Stimulated activated naive CD4-positive, alpha-beta T cell treated with Interleukin-2 at 50 U/mL for 16 hours (primary cell): ENCODE measurements at places on chromosomes 3 and 15.

DNA sequence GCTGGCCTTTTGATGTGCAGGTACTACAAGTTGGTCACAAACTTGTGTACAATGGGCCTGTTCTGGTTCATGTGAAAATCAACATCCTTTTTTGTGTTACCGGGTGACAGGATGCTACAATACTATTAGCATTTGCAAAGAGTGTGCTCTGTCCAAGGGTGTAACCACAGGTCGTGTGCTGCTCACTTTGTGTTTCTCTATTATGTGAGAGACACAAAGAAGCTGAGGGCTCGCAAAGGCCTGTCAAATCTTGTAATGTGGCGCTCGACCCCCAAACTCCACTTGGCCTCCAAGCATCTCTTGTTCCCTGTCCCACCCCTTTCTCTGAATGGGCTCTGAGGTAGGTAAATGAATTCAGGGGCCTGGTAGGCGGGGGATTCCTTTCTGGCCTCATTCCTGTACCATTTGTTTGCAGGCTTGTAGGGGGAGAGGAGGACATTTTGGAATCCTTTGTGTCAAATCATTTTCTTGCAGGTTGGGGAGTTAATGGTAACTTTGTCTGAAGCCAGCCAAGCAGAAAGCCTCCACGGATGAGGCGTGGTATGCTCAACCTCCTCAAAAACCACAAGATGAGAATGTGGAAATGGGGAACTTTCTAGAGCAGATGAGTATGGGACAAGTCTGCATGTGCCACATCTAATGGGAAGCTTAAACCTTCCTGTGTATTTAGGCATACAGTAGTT lies 109.1 kb downstream of the OPA1 start:
- no peak for DNase-seq

- no peak for DNase-seq
Observed at GRCh38 chr3:187684880-187685279, 14.7 kb upstream of the SST start.

DNA sequence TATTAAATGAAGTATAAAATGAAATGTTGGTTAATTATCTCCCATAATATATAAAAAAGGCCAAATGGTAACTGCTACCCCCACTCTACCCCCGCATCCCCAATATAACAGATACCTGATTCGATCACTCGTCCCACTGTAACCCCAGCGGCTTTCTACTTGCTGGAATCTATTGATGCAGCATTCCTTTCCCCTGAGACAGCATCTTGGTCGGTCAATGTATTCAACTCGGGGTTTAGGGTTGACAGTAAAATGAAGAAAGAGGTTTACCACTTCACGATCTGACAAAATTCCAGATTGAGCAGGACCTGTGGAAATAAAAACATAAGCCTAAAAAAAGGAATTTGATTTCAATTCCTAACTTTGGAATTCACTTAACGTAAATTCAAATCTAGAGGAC lies 18.6 kb upstream of the C15orf40 start:
- no peak for DNase-seq

DNA sequence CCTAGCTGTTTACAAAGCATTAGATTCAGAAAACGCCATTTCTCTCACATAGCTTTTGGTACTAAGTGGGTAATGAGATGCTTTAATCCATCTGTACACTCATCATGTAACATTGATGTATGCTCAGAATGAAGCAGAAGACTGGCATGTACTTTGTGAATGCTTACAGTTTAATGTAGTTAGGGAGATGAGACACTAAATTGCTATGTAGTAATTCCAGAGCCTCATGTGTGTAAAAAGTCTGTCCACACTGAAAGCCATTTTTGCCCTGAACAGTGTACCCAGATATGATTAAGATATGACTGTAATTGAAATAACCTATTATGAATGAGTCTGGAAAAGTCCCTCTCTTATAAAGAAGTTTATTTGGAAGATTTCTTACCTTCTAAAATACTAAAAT lies 66.5 kb downstream of the ARMC8 start:
- DNase-seq, result no peak

DNA sequence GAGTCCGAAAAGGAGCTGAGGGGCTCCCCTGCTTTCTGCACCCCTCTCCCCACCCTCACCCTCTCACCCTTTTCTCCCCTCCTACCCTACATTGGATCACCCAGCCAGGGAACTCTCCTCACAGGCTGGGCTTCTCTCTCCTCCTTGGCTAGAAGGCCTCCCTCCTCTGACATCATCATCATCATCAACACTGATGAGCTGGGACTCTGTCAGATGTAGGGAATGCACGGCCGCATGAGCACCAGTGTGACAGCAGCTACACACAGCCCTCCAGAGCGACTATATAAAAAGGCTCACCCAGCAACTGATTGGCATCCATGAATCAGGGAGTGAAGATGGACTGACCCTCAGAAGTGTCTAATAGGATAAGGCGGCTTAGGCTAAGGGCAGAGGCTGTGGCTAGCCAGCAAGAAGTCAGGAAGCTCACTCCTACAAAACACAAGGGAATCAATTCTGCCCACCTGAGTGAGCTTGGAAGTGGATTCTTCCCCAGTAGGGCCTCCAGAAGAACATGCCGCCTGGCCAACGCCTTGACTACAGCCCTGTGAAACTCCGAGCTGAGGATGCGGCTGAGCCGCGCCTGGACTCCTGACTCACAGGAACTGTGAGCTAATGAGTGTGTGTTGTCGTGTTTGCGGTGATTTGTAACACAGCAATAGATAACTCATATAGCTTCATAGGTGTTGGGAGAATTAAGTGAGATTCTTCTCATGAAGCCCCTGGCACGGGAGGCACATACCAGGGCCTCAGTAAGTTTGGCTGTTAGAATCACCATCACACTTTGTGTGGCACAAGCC lies 147.6 kb downstream of the FAM43A start:
- no peak for DNase-seq

DNA sequence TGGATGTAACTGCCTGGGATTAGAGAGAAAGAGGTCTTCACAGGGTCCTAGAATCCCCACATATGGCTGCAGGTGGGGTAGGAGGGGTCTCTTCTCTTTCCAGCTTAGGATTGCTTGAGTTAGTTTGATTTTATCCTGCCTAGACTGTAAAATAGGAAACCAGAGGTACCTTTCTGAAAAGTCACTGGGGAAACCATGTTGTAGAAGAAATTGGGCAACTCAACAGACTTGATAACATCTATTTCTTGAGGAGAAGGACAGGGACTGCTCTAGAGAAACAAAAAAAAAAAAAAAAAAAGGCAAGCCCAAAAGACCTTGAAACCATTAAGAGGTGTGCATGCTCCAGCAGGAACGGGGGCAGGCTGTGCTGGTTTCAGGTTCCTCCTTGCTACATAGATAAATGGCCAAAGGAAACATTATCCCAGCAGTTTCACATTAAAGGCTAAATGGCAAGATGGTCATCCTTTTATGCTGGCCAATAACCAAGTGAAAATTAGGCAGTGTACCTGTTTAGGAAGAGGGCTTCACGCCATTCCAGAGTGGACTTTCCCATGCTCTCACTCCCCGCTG lies 116.1 kb downstream of the ALDH1A2 start:
- DNase-seq, result no peak

- DNase-seq, result no peak
Observed at GRCh38 chr3:112471596-112472325, 27.5 kb downstream of the BTLA start.

DNA sequence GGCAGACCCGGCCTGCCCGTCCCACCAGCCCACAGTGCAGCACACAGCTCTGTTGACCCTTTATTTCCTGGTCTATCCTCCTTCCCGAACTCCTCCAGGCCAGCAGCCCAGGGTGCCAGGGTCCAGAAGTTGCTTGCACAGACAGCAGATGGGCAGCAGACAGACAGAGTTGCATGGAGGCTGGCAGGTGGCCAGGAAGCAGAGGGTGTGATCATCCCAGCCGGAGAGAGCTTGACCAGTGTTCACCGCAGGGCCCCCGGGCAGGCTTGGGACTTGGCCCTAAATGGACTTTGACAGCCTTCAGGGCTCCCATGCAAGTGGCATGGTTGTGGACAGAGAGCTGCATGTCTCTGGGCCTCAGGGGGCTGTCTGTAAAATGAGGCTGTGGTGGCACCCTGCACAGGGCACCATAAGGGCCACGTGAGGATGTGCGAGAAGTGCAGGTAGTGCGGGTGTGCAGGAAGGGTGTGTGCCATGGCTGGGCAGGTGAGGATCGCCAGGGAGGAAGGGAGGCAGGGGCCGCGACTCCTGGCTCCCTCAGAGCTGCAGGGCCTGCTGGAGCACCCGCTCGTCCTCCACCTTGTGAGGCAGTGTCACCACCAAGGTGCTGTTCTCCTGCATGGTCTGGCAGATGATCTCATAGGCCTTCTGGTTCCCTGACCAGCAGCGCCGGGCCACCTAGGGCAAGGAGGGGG lies 6.3 kb upstream of the ZXDC start:
- no peak for DNase-seq

- DNase-seq, result peak; percentile 69
Observed at GRCh38 chr3:10437272-10437994, 68.0 kb downstream of the ATP2B2 start.

DNA sequence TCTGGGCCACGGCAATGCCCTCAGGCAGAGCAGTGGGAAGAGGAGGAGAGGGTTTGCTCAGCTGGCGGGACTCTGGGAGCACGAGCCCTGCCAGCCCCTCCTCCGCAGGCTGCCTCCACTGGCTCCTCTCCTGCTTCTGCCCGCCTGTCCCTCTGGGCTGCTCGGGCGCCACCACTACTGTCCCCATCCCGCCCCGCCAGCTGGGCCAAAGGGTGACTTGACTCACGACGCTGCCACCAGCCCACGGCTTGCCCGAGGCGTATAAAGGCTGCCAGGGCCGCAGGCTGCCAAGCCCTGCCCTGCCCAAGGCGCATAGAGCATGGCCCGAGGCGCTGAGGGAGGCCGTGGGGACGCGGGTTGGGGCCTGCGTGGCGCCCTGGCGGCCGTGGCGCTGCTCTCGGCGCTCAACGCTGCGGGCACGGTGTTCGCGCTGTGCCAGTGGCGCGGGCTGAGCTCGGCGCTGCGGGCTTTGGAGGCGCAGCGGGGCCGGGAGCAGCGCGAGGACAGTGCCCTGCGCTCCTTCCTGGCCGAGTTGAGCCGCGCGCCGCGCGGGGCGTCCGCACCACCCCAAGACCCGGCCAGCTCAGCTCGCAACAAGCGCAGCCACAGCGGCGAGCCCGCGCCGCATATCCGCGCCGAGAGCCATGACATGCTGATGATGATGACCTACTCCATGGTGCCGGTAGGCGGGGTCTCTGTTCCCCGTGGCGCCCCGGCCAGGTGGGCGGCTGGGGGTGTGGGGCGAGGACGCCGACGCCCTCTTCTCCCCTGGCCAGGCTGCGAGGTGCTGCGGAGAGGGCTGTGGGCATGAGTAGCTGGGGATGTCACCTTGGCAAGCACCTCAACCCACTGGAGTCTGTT lies at the start of gene GLDN:
Gene GLDN (plus strand): TSS at position 290 of the 861 bp plus-strand sequence. CDS start 30 bp downstream, at position 320.
- DNase-seq, result no peak

DNA sequence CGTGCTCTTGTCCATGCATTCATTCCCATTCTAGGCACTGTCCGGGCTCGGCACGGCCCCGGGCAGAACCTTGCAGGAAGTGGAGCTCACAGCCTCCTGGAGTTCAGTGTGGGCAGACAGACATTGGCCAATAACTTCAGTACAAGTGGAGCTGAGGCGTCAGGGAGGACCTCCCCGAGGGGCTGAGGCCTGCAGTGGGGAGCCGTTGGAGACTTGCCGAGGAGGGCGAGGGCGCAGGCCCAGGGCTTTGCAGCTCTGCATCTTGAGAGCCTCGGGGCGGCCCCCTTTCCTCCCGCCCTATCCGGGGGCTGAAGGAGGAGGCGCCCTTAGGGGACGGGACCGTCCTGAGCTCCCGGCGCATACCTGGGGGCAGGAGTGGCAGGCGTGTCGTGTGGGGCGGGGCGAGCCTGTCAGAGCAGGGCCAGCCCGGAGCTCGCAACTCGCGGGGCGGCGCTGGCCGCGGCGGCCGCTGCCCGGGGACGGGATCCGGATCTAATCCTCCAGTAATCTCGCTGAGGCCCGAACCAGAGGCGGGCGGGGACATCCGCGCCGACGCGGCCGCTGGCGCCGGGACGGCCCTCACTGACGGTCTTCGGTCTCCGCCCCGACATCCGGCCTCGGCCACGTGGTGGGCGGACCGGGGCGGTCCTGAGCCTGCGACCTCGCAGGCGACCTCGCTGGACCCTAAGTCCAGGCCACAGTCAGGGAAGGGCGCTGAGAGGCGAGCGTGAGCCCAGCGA lies at the start of gene ACY1:
Gene ACY1 (plus strand): TSS at position 698 of the 740 bp plus-strand sequence. CDS start 530 bp downstream, outside the sequence.
- peak; percentile 78 for DNase-seq

GRCh38 chr3:99678023-99678422 lies 39.6 kb downstream of the COL8A1 start:
- DNase-seq, result no peak

DNA sequence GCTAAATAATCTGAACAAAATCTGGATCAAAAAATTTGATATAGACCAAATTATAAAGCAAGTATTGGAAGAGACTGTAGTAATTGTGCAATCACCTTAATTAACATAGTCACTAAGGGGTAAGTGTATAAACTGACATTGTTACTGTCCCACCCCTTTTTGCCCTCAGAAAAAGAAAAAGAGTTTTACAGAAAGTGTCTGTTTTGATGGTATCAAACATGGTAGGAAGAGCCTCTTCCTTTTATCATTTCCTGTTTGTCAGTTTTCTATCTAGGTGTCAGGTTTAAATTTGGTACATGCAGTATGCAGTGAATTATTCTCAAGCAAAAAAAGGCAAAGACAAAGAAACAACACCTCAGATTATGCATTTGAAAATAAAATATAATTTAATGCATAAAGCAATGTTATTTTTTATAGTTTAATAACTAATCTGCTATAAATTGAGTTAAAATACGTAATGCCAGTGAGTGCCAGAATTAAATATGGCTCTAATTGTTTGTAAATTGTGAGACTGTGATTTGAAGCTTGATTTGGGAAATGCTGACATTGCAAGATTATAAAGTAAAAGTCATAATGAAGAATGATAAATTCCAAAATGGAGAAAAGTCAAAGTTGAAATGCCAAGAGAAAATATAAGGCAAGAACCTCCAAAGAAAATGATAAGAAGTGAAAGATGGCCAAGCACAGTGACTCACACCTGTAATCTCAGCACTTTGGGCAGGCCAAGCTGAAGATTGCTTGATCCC lies 30.3 kb upstream of the CMC1 start:
- no peak for DNase-seq

DNA sequence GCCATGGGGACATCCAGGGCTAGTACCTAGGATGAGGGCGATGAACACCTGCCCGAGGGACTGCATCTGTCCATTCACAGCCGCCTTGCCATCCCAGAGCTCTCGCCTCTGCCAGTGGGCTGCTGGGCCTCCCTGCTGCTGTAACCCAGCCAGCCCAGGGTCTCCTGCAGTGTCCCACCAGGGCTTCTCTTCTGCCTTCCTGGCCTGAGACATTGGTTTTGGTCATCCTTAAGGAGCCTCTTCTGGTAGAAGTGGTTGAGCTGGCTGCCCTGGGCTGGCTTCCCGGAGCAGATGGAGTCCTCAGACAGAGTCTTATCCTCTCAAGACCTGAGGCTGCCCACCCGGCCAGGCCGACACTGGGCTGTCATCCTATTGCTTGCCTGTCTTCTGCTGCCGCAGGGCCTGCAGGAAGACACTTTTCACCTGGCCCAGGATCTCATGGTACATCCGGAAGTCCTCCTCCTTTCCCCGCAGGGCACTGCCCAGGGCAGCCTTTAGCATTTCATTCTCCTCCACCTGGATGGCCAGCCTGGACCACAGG lies 6.1 kb upstream of the HHATL start:
- no peak for DNase-seq

DNA sequence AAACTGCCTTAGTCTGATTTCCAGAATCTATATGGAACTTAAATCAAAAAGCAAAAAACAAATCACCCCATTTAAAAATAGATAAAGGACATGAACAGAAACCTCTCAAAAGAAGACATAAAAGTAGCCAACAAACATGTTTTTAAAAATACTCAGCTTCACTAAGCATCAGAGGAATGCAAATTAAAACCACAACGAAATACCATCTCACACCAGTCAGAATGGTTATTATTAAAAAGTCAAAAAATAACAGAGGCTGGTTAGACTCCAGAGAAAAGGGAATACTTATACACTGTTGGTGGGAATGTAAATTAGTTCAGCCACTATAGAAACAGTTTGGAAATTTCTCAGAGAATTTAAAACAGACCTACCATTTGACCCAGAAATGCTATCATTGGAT lies 367.9 kb downstream of the ZIC4 start:
- DNase-seq, result no peak
